ENCODE measurements at places on chromosomes 2 and 18.
A peak's percentile ranks its signal among the peaks of the same experiment; 100 is the strongest.

- no peak for DNase-seq
Measured at GRCh38 chr2:219184121-219184520, 6.0 kb downstream of the RETREG2 start.

- no peak for DNase-seq
Measured at GRCh38 chr18:59820663-59821062, 79.1 kb upstream of the PMAIP1 start.

DNA sequence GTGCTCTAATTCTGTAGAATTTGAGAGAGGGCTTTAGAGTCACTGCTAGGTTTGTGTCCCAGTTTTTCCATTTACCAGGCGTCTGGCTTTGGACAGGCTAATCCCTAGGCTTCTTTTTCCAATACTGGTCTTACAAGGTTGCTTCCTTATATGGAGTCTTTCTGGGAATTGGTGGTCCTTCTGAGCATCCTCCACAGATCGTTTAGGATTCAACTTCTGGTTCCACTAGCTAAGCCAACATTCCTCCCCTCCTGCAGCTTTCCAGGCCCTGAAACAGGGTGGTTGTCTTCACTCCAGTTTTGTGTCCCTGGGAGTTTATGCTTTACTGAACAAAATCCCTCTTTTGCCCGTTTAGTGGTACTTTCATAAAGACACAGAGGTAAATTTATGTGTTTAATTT, 170.6 kb downstream of the CERS6 start:
- DNase-seq = no peak

DNA sequence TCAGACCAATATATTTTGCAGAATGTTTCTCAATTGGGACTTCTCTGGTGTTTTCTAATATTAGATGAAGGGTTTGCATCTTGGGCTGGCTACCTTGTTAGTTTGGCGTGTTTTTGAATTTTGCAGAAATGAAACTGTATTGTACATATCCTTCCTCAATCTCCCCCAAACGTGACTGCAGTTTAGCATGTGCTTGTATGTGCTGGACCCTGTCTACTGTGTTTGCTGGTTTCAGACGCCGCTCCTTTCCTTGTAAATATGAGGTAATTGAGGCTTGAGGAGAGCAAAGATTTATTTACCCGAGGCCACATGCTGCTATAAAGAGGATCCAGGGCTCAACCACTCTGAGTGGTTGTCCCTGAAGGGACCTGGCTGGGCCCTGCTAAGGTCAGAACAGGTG, 57.2 kb downstream of the NGEF start:
- no peak for DNase-seq

DNA sequence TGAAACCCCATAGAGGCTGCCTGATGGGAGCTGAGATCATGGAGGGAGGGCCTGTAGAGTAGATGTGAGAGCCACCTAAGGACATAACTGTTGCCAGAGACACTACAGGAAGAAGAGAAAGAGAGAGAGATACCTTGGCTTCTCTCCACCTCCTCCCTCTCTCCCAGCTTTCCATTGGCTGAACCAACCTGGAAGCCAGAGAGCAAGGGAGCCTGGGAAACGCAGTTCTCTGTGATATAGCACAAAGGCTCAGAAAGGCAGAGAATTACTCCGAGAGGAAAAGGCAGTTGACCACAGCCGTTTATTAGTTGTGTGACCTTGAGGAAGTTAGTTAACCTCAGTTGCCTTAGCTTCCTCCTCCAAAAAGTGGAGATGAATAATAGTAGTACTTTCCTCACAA, 37.7 kb upstream of the MAT2A start:
- no peak for DNase-seq

DNA sequence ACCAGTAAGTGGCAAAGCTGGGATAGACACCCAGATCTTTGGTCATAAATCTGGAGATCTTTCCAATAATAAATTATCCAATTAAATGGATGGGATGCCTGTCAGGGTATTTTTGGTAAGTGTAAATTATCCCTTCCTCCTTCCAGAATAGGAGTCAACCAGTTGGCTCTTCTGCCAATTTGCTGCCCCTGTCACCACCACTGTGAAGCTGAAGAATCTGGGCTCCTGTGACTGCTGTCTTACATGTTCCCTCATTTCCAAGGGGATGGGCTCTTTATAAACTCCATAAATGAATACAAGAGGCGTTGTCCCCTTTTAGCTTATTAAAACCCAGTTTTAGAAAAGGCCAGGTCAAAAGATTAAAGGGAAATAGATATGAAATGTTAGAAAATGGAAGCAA, 17.8 kb upstream of the BMP10 start:
- no peak for DNase-seq

GRCh38 chr2:96895746-96896651, 26.1 kb upstream of the SEMA4C start:
- DNase-seq = peak; percentile 66

GRCh38 chr18:21826196-21826595, 85.6 kb downstream of the MIB1 start:
- peak; percentile 73 for DNase-seq

- DNase-seq = no peak
Measured at GRCh38 chr18:45849529-45849928, 24.1 kb downstream of the SIGLEC15 start.

GRCh38 chr18:1037776-1038175, 133.1 kb downstream of the ADCYAP1 start:
- DNase-seq = no peak

GRCh38 chr2:155070489-155070888, 372.0 kb downstream of the KCNJ3 start:
- no peak for DNase-seq

DNA sequence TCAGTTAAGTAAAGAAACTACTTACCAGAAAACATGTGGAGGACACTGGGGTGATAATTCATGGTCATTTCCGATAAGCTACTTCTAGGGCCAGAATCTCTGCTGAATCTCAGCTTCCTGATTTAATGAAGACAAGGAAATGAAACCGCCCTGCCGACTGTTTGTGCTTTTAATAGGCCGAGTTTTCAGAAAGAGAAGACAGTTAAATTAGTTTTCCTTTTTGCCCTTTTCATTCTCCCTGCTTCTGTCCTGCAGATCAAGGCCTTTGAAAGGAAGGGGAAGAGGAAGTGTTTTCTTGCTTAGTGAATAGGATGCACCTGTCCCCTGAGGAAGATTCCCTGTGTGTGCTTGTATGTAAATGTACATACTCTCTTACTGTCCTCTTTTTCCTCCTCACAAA, 126.6 kb downstream of the SH3RF3 start:
- peak; percentile 70 for DNase-seq

DNA sequence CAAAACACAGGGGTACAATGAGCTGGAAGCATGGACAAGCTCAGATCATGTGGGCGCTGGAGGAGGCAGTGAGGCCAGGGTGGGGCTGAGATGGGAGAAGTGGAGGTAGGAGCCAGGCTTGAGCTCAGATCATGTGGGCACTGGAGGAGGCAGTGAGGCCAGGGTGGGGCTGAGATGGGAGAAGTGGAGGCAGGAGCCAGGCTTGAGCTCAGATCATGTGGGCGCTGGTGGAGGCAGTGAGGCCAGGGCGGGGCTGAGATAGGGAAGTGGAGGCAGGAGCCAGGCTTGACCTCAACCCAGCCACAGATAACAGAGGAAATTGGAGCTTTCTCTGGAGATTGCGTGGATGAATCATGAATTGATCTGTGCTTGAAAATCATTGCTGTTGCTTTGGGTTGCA, 48.3 kb upstream of the TMEM18 start:
- DNase-seq = no peak

- no peak for DNase-seq
Measured at GRCh38 chr2:234278556-234279255, 218.2 kb downstream of the ARL4C start.

GRCh38 chr2:203681978-203682377, 24.5 kb upstream of the CD28 start:
- no peak for DNase-seq

DNA sequence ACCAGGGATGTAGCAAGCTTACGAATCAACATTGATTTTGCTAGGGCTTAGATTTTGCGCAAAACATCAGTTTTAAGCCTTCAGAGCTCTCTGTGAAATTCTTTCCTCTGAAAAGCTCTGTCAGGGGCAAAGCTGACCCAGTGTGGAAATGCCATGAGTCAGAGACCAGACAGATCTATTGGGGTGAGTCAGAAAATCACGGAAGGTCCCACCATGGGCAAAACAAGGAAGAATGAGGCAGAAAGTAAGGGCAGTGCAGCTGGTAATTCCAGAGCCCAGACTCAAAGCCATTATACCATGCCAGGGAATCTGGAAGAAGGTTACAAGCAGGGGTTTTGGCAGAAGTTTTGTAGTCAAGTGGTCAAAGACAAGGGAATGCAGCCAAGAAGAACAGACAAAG, 256.6 kb upstream of the CTAGE1 start:
- no peak for DNase-seq

DNA sequence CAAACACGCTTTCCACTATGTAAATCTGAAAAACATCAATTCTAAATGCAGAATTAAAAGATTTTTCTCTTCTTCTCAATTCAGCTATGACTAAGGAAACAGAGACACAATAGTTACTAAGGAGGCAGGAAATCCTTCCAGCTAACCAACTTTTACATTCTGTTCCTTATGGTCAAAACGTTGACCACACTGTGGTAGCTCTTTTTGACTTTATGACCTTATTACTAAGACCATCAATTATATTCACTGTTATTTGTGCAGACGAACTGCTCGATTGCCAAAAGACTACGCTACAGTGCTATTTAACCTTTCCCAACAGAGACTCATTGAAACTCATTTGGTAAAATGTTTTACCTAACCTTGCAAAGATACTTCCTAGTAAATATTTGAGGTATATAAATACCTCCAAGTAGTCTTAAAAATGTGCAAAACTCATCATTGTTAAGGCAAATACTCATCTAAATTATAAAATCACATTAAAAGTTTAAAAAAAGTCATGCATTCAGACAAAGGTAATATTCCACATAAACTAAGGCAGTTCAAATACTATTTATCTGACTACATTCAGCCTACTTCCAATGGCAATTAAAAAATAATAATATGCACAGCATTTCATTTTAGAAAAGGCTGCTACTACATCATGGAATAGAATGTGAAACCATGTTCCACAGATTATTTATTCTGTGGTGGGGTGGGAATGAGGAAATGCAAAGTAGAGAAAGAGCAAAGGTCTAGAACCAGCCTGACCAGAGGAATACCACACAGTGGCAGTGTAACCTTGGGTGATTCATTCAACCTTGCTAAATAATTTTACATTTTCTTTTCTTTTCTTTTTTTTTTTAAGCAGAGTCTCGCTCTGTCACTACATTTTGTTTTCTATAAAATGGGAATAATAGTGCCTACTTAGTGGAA, 139.9 kb downstream of the THADA start:
- DNase-seq = no peak

DNA sequence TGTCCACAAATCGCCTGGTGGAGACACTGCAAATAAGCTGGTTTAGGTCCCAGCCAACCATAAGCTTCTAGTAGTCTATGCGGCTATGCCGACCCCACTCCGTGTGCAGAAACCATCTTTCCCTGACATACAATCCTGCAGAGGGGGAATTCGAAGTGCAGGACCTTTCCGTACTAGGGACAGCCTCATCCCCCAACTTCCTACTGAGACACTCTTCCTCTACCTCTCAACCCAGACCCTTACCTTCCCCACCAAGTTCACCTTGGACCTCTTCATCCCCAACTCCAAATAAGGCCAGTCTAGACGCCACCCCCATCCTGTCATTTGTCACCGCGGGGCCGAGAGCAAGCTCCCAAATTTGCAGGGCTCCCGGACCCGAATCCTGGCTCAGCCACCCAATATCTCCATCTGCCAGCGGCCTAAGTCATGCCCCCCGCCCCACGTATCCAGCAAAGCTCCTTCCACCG, 496 bp downstream of the SUCLG1 start:
- DNase-seq = peak; percentile 9

DNA sequence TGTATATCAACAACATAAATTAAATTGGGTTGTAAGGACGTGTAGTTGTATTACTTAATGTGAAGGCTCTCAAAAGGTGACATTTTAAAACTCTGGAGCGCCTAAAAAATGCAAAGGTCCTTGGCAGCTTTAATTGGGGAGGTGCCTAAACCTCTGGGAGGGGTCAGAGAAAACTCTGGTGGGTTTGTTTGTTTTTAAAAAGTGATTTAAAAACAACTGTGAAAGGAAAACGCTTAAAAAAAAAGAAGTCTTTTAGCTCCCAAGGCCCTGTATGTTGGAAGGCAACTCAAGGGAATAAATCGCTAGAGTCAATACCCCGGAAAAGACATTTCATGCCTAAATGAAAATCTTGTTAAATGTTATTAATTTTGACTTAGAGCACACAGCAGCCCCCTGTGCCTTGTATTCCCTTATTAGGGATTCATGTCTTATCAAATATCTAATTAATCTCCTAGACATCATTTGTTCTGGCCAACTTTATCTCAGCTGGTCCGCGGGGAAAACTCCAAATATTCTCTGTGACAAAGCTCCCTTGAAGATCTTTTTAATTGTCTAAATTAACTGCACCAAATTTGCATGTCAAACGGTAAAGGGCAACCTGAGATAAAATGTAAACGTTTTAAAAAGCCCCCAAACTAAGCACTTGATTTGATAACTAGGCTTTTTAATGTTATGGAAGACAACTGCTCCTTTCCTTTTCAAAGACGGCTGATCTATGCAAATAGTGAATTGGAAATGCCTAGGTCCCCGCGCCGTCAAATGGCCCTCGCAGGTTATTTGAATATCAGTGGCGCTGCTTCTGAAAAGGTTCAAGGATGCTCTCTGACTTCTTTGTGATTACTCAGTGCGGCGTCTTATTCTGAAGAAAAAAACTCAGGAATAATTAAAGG, 4.2 kb downstream of the SP9 start:
- no peak for DNase-seq

GRCh38 chr18:14939141-14939540, 191.2 kb downstream of the ANKRD30B start:
- no peak for DNase-seq

DNA sequence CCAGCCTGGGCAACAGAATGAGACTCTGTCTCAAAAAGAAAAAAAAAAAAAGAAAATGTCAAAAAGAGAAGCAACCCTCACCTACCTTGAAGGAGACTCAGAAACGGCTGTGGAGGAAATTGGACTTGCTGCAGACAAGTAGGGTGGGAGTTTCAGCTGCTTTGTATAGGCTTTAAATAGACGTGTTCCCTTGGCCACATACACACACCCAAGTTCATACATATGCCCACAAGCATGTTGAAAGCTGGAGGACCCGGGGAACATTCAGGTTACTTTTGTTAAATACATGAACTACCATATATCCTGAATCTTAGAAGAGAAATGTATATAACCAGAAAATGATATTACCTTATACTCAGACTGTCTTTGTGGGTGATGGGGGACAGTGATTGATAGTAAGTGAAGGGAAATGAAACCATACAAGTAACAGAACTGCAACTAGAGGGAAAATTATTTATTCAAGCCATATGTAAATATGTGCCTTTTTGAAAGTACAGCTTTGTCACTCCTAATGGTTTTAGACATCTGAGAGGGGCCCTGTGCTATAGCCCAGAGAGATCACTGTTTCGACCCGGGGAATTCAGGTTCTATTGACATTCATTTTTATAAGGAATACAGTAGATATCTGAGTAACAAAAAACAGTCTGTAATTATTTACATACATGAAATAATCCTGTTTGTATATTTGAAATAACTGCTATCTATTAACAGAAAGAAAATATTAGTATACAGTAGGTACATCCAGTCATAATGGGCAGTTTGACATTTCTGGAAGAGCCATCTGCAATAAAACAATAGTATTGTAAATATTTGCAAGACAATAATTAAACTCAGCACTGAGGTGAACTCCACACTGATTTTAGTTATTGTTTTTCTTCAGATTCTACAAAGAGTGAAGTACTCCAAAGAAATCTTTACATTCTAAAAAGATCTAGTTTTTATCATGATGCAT, 48.0 kb upstream of the TGIF1 start:
- no peak for DNase-seq
